Right renal pelvis (tissue), 4 donors: ENCODE measurements at places on chromosomes 5 and 9. TPM values are rescaled to one million over a fixed set of nuclear protein-coding genes. Genes with fewer than 3 reads are reported as not detected.

Gene CDH10
- polyA plus RNA-seq, result 12.7 TPM

DNA sequence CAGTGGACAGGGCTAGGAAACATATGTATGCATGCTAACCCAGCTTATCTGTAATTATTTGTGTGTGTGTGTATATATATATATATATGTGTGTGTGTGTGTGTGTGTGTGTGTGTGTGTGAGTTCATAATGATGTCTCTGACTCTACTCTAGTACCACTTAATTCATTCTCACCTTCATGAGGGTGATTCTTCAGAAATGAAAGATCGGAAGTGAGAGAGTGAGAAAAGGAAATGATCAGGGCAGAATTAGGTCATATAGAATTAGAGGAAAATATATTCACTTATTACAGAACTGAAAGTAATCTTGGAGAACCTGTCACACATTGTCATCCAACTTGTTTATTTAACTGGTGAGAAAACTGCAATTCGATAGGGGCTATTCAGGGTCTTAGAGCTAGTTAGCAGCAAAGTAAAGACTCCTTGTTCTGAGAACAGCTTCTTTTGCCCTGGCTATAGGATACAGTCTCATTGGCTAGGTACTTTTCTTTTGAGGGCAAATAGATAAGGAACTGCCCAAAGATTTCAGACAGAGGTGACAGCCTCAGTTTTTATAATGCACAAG, 58.8 kb downstream of the C9orf153 start:
- no peak for DNase-seq

Gene SNAPC3
- polyA plus RNA-seq, result 47.5 TPM

DNA sequence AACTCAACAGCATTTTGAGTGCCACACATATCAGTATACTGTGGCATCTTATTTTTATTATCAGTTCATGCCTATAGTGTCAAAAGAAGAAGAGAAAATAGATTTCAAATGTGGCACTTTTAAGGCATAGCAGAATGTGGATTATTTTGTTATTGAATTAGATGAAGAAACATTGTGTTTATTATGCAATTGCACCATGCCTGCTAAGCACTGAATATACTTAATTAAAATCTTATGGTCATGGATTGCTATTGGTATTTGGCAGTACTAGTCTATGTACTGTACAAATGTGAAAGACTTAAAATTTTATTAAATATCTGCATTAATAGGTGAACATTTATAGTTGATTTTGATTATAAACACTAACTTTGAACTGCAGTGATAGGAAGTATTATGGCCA, 128.8 kb downstream of the FER start:
- DNase-seq, result no peak

Gene TMCO6
- polyA plus RNA-seq, result 17.5 TPM

Gene TMEM161B
- polyA plus RNA-seq, result 32.7 TPM

- no peak for DNase-seq
Measured at GRCh38 chr5:68431601-68432337, 216.2 kb downstream of the PIK3R1 start.

Gene WDR38
- 0.48 TPM for polyA plus RNA-seq

Gene CKMT2
- polyA plus RNA-seq, result 9.2 TPM

DNA sequence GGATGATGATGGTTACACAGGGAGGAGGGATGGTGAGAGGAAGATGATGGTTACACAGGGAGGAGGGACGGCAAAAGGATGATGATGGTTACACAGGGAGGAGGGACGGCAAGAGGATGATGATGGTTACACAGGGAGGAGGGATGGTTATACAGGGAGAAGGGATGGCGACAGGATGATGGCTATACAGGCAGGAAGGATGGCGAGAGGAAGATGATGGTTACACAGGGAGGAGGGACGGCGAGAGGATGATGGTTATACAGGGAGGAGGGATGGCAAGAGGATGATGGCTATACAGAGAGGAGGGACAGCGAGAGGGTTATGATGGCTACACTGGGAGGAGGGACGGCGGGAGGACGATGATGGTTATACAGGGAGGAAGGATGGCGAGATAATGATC, 64.1 kb upstream of the FCN1 start:
- DNase-seq, result no peak

Gene FAXDC2
- 38.2 TPM for polyA plus RNA-seq

DNA sequence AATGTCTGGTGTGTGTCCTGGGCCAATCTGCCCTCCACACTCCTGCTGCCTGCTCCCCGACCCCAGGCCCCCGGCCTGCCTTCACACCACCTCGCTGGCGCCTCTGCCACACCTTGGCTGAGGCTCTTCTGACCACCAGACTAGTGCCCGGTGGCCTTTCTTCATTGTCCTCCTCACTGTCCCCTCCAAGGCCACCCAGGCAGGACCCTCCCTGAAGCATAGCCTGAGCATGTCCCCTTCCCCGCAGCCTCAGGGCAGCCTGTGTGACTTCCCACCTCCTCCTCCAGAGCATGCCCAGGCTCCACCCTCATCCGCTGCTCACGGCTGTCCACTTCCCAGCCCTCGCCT, 154.6 kb downstream of the OLFM1 start:
- DNase-seq, result no peak

Gene NTRK2
- polyA plus RNA-seq, result 117 TPM
